ENCODE measurements at places on chromosomes 5 and 9. TPM values are rescaled to one million over a fixed set of nuclear protein-coding genes. Genes with fewer than 3 reads are reported as not detected.

CCDC192 gene
- total RNA-seq, result not detected

ARHGAP26 gene
- 11.1 TPM for total RNA-seq

GRCh38 chr9:18890372-18890771 is 142.6 kb downstream of the SAXO1 start:
- no peaks in the 10 kb centered on the region for H3K36me3 ChIP-seq
- H3K27ac ChIP-seq, result no peak overlapping the region
- no peak overlapping the region for H3K4me3 ChIP-seq
- no peaks in the 10 kb centered on the region for H3K27me3 ChIP-seq
- no peak for DNase-seq

- H3K27ac ChIP-seq, result no peak overlapping the region
- H3K36me3 ChIP-seq, result no peaks in the 10 kb centered on the region
- H3K27me3 ChIP-seq, result peaks cover 10% of the 10 kb centered on the region
- H3K4me1 ChIP-seq, result no peaks in the 10 kb centered on the region
- DNase-seq, result no peak
- no peak overlapping the region for H3K4me3 ChIP-seq
These were observed 1.5 kb downstream of the DIRAS2 start for GRCh38 chr9:90641086-90641485.

DNA sequence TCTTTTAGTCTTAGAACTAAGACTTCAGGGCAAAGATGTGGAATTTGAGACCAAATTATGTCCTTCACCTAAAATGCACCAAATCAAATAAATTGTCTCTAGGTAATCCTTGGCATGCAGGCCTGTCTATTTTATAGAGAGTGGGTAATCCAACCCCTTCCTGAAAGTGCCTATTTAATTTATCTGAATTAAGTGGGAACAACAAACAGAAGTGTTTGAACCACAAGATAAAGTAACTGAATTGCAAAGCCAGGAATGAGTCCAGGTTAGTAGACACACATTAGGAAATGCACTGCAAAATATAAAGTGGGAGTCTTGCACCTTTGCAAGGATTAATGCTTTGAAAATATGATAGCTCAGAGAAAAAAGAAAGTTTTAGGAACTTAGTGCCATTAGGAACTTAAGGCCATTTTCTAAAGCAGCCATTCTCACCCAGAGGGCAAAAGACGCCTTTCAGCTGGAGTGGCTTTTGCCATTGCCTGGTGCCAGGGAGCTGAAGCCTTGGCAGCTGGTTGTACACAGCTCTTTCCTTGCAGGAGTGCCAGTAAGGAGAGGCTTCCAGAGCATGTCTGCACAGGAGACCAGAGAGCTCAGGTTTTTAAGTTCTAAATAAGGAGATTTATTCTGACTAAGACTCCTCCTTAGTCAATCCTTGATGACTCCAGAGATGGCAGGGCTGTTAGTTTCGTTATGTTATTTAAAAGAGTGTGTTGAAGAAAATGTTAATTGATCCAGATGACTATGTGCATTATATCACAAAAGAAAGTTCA is 151.7 kb upstream of the ELL2 start:
- no peaks in the 10 kb centered on the region for H3K36me3 ChIP-seq
- DNase-seq, result no peak
- H3K4me3 ChIP-seq, result no peak overlapping the region
- no peak overlapping the region for H3K27ac ChIP-seq
- no peaks in the 10 kb centered on the region for H3K4me1 ChIP-seq

DNA sequence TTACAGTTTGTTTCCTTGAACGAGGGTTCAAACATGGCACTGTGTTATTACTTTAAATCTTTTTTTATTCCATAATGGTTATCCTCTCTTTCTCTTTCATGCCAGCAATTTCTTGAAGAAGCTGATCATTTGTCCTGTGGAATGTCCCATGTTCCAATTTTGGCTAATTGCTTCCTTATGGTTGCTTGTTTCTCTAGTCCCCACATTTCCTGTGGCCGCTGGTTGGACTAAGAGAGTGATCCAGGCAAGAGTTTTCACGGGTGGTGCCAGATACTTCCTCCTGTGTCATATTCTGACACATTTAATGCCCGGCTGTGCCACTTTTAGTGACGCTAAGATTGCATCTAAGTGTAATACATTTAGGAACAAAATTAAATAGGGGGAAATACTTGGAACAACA is 83.8 kb upstream of the FAM169A start:
- H3K36me3 ChIP-seq, result no peaks in the 10 kb centered on the region
- H3K4me1 ChIP-seq, result no peaks in the 10 kb centered on the region
- no peak for DNase-seq
- no peak overlapping the region for H3K4me3 ChIP-seq
- H3K27ac ChIP-seq, result no peak overlapping the region
- no peaks in the 10 kb centered on the region for H3K27me3 ChIP-seq

DNA sequence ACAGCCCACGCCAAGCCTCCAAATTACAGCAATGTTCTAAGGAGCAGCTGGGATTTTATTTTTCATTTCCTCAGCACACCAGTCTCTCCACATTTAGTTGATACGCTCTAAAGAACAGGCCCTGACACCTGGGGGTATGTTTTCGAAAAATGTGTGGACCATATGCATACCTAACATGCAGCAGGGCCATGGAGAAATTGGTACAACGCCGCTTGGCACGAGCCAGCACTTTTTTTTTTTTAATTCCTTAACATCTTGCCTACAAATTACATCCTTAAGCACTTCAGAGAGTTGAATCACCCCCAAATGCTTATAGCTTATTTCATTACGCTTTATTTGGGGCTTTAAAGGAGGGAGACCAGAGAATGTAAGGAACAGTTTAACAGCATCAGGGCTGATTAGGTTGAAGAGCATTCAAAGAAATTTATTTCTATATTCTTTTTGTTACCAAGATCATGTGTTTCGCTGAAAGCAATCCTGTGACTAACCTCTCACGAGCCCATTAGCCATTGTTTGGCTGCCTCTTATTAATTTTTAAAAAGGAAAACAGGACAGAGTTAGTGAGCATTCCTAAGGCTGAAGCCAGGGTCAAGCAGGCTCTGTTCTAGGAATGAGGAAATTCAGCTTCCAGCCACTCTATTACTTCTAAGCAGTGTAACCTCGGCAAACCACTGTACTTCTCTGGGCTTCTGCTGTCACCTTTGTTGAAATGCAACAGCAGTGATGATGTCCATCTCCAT is 173.8 kb downstream of the ACTL7B start:
- no peak for DNase-seq
- no peak overlapping the region for H3K27ac ChIP-seq
- no peaks in the 10 kb centered on the region for H3K27me3 ChIP-seq
- no peak overlapping the region for H3K4me3 ChIP-seq
- no peaks in the 10 kb centered on the region for H3K4me1 ChIP-seq
- no peaks in the 10 kb centered on the region for H3K36me3 ChIP-seq

DNA sequence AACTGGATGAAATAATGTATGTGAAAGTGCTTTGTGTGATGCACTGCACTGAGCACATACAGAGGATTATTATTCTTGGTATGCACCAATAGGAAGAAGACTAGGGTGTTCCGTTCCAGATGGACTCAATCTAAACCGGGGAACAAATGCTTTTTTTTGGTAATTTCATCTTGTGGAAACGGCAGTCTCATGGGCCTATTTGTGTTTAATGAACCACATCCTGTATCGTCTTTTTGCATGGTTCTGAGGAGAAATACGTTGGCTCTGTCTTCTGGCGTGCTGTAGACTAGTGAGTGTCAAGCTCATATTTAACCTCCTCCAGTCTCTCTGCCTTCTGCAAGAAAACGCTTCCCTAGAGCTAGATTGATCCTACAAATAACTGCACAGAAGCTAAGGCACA is 30.0 kb downstream of the TRIM32 start:
- no peak overlapping the region for H3K27ac ChIP-seq
- no peak for DNase-seq
- H3K27me3 ChIP-seq, result no peaks in the 10 kb centered on the region
- H3K4me1 ChIP-seq, result no peaks in the 10 kb centered on the region
- no peak overlapping the region for H3K4me3 ChIP-seq

LHX3 gene
- not detected for total RNA-seq

DNA sequence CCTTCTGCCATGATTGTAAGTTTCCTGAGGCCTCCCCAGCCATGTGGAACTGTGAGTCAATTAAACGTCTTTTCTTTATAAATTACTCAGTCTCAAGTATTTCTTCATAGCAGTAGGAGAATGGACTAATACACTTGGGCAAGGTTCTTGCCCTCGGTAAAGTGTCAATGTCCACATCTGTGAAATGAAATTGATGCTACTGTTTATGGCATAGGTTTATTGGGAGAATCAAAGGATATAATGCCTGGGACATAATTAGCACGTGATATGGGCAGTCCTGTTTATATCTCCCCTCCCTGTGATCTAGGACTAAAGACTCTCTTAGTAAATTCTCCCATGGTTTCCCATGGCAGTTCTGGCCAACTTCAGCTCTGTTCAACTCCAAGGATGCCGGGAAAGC is 19.4 kb downstream of the TMEM174 start:
- H3K27me3 ChIP-seq, result no peaks in the 10 kb centered on the region
- no peaks in the 10 kb centered on the region for H3K36me3 ChIP-seq
- H3K4me3 ChIP-seq, result no peak overlapping the region

- no peak overlapping the region for H3K27ac ChIP-seq
- DNase-seq, result no peak
- no peaks in the 10 kb centered on the region for H3K36me3 ChIP-seq
These were observed 178.8 kb upstream of the CDH10 start for GRCh38 chr5:24823625-24824024.

DNA sequence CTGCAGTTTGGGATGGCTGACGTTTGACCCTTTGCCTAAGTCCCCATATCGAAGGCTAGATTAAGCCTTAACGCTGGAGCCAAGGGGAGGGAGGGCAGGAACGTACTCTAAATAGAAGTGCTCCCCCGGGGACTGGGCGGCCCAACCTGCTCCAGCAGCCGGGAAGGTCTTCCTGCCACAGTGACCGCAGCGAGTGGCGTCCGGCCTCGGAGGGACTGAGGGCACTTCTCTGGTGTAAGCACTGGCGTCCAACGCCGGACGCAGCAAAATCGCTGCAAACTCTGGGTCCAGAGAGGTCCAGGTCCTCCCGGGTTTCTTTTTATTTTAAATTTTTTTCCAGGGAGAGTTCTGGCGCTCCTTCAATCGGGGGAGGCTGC is 505 bp upstream of the ACER2 start:
- no peaks in the 10 kb centered on the region for H3K36me3 ChIP-seq
- H3K27me3 ChIP-seq, result no peaks in the 10 kb centered on the region
- H3K27ac ChIP-seq, result peak overlapping the region; percentile 88
- peak overlapping the region; percentile 93 for H3K4me3 ChIP-seq
- DNase-seq, result no peak

SLC25A2 gene
- not detected for total RNA-seq

- H3K27ac ChIP-seq, result no peak overlapping the region
- no peak overlapping the region for H3K4me3 ChIP-seq
- H3K4me1 ChIP-seq, result no peaks in the 10 kb centered on the region
- H3K27me3 ChIP-seq, result peaks cover 4% of the 10 kb centered on the region
These were observed 53.0 kb upstream of the PDZD2 start for GRCh38 chr5:31585895-31586270.

DNA sequence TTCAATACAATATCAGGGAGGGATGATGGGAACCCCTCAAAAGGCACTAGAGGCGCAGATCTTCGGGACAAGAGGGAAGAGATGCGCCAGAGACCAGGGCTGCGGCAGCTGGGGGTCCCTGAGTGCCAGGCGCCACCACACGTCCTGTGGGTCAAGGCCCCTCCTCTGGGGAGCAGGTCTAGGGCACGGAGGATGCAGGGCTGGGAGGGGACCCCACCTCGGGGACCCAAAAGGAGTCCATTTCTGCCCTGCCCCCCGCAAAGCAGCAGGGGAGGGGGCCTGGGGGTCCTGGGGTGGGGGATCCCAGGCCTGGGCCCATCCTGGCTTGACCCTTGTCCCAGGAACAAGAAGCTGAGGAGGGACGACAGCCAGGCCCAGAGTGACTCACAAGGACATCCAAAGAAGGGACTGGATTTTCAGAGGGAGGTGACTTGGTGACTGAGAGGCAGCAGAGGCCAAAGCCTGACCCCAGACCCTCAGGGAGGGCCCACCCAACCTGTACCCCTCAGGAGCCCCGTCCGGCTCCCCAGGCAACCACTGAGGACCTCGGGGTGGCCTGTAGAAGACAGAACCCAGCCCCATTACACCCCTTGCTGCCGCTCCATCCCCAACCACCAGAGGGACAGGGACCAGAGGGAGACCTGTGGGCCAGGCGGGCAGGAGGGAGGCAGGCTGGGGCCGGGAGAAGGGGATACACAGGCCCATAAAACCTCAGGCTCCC is 54.2 kb downstream of the LRSAM1 start:
- DNase-seq, result no peak
- H3K27me3 ChIP-seq, result no peaks in the 10 kb centered on the region
- no peaks in the 10 kb centered on the region for H3K4me1 ChIP-seq

- DNase-seq, result no peak
- no peak overlapping the region for H3K4me3 ChIP-seq
- H3K4me1 ChIP-seq, result no peaks in the 10 kb centered on the region
- no peak overlapping the region for H3K27ac ChIP-seq
- H3K27me3 ChIP-seq, result no peaks in the 10 kb centered on the region
- no peaks in the 10 kb centered on the region for H3K36me3 ChIP-seq
These were observed 307.5 kb downstream of the MCTP1 start for GRCh38 chr5:94977437-94977836.

TAF11L10 gene
- not detected for total RNA-seq

GRCh38 chr5:56159521-56159947 is 73.6 kb downstream of the ANKRD55 start:
- no peaks in the 10 kb centered on the region for H3K36me3 ChIP-seq
- H3K27ac ChIP-seq, result no peak overlapping the region
- H3K4me1 ChIP-seq, result no peaks in the 10 kb centered on the region
- no peaks in the 10 kb centered on the region for H3K27me3 ChIP-seq

DNA sequence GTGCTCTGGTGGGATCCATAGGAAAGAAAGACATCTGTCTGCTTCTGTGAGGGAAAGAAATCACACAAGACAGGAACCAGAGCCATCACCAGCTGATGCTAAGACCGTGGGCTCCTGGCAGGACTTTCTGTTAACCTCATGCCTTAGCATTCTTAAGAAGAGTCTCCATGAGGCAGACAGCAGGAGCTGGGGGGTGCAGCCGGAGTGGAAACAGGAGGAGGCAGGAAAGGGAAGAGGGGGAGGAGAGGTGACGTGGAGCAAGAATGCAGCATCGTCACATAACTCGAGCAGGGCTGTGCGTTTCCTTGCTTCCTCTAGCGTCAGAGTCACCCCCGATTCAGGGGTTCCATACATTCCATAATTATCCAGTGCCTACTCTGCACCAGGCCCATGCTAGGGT is 53.6 kb downstream of the ERGIC1 start:
- no peaks in the 10 kb centered on the region for H3K27me3 ChIP-seq
- no peaks in the 10 kb centered on the region for H3K36me3 ChIP-seq
- peaks cover 26% of the 10 kb centered on the region for H3K4me1 ChIP-seq
- no peak for DNase-seq
- no peak overlapping the region for H3K4me3 ChIP-seq
- peak overlapping the region; percentile 55 for H3K27ac ChIP-seq

GRCh38 chr5:53326424-53327153 is 153.8 kb upstream of the FST start:
- DNase-seq, result no peak
- H3K4me1 ChIP-seq, result no peaks in the 10 kb centered on the region
- H3K27ac ChIP-seq, result no peak overlapping the region
- no peaks in the 10 kb centered on the region for H3K27me3 ChIP-seq
- H3K36me3 ChIP-seq, result no peaks in the 10 kb centered on the region

All from gastrocnemius medialis (tissue), 4 donors.